Midbrain (tissue), 1 donor: ENCODE measurements at places on chromosomes 11 and 22.

GRCh38 chr11:94734563-94735275 is 33.4 kb upstream of the AMOTL1 start:
- no peak for DNase-seq

- DNase-seq: no peak
These were observed 53.7 kb upstream of the EP300 start for GRCh38 chr22:41038732-41039131.

- no peak for DNase-seq
These were observed 332.5 kb upstream of the NCAM1 start for GRCh38 chr11:112628676-112629075.

- DNase-seq: peak; percentile 28
These were observed 18.8 kb downstream of the PRPF19 start for GRCh38 chr11:60887556-60887955.

DNA sequence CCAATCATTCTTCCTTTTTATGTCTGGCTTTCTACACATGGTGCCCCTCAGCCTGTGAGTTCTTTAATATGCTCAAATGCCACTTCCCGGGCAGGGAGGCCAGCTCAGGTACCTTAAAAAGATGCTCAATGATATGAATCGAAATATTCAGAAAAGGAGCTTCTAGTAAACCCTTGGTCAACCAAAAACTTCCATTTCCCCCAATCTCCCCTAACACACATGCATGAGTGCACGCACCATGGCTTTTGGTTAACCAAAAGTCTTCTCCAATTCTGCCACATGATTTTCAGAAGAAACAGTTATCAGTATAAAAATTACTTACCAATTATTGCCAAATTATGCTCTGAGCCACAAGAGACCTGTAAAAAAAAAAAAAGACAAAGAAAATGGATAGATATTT is 135.0 kb downstream of the SERGEF start:
- no peak for DNase-seq

DNA sequence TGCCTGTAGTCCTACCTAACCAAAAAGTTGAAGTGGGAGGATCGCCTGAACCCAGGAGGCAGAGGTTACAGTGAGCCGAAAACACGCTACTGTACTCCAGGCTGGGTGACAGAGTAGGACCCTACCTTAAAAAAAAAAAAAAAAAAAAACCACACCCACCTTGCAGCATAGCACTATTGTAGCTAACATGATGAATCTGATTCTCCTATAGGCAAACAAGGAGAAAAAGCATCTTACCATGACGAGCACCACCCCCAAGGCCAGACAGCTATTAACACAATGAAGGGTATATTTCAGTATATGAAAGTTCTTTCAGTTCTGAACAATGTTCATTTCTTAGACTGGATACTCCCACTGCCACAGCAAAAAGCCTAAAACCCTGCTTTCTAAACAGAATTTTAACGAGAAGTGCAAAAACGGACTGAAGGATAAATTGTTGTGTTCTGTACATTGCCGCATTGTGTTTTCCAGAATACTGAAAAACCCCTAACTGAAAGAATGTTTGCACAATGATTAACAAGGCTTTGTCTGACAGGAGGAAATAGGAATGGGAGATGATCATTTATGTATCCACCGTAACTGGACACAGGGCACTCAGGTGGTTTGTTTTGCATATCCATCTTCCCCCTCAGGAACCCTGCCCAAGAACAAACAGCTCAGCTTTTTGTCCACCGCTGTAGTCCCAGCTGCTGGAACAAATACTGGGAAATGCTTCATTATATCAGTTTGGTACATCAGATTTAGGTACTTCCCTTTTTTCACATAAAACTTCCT is 8.9 kb downstream of the PISD start:
- DNase-seq: no peak

DNA sequence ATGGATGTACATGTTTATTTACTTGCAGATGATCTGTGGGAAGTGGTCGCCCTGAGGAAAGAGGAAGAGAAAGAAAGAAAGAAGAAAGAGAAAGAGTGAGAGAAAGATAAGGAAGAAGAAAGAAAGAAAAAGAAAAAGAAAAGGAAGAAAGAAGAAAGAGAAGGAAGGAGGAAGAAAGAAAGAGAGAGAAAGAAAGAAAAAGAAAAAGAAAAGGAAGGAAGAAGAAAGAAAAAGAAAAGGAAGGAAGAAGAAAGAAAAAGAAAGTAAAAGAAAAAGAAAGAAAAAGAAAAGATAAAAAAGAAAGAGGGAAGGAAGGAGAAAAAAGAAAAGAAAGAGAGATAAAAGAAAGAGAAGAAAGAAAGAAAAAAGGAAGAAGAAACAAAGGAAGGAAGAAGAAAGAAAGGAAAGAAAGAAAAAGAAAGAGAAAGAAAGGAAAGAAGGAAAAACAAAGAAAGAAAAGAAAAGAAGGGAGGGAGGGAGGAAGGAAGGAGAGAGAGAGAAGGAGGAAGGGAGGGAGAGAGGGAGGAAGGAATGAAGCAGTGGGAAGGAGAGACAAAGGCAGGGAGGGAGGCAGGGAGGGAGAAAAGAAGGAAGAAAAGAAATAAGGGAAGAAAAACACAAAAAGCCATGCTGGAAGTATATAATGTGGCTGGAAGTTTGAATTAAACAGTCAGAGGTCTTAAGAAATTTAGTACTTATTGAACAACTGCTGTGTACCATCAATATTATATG is 976.6 kb downstream of the FAM181B start:
- no peak for DNase-seq

- DNase-seq: no peak
These were observed 81.9 kb upstream of the CRTAM start for GRCh38 chr11:122756417-122756816.

GRCh38 chr11:416757-417621 is 2.2 kb upstream of the SIGIRR start:
- no peak for DNase-seq

DNA sequence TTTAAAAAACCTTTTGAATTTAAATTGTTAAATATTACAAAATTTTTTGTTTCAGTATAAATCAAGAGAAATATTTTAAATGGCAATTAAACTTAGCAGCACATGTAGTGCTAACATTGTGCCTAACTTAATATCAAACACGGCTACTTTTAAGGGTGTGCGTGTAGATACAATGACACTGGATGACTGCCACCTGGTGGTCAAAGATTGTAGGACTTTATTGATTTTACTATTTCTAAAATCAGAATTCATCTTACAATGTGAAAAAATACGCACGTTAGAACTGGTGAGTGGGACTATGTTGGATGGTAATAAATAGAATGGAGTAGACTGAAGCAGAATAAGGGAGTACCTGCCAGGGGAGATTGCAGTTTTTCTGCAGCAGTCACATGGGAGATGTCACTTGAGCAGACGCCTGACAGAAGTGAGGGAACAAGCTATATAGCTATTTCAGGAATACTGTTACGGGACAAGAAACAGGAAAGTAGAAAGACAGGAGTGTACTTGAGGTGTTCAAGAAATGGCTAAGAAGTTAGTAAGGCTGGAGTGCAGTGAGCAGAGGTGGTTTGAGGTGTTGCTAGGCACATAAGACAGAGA is 52.9 kb downstream of the UVRAG start:
- peak; percentile 59 for DNase-seq

DNA sequence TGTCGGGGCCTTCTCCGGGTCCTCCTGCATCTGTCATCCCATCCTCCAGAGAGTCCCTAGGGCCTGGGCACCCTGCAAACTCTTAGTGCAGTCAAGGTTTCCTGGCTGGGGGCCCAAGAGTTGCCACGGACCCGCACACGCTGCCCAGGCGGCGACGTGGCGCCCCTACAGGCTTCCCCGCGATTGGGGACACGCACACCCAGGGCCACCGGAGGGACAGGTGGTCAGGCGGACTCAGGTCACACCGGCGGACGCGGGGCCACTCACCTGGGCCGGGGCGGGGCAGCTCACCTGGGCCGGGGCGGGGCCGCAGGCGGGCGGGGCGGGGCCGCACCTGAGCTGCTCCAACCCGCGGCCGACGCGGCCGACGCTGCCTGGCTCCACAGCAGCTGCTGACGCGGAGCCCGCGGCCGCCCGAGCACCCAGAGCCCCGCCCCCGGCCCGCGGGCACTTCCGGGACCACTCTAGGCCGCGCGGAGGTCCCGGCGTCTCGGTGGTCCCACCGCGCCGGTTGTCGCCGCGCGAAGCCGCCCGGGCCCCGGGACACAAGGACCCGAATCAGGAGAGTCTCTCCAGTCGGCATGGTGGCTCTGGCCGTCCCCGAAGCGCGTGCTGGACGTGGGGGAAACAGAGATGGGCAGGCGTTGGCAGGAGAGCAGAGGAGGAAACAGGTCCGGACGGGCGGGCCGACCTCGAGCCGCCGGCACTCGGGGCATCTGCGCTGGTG is at the start of gene ZNF70:
TSS of gene ZNF70 (minus strand) at position 399 of the 727 bp plus-strand sequence. CDS start 5,972 bp downstream, outside the sequence.
- peak; percentile 78 for DNase-seq

- DNase-seq: no peak
These were observed 102.7 kb upstream of the MTNR1B start for GRCh38 chr11:92866679-92867282.

- peak; percentile 87 for DNase-seq
These were observed 121.3 kb downstream of the NECTIN1 start for GRCh38 chr11:119607726-119608125.

DNA sequence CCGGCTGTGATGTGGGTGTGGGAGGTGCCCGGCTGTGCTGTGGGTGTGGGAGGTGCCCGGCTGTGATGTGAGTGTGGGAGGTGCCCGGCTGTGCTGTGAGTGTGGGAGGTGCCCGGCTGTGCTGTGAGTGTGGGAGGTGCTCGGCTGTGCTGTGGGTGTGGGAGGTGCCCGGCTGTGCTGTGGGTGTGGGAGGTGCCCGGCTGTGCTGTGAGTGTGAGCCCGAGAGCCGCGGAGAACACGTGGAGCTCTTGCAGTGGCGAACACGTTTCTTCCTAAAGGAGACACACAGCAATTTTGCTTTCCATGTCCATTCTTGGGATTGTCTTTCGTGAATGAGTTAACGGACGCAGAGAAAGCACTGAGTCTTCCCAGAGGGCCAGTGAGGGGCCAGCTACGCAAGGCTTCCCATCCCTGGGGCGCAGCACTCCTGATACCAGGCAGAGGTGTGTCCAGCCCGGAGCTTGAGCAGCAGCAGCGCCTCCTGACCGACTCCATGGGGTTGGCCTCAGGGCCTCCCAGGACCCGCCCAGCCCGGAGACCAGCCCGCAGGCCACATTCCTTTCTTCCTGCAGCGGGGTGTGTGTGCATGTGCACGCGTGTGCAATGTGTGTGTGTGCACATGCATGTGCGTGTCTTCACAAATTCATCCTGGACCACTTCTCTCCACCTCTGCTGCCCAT is 245.0 kb upstream of the B3GAT1 start:
- DNase-seq: no peak

- DNase-seq: no peak
These were observed 90.5 kb upstream of the XKR3 start for GRCh38 chr22:16915701-16916100.

- no peak for DNase-seq
These were observed 23.0 kb downstream of the OTOG start for GRCh38 chr11:17570034-17570433.

DNA sequence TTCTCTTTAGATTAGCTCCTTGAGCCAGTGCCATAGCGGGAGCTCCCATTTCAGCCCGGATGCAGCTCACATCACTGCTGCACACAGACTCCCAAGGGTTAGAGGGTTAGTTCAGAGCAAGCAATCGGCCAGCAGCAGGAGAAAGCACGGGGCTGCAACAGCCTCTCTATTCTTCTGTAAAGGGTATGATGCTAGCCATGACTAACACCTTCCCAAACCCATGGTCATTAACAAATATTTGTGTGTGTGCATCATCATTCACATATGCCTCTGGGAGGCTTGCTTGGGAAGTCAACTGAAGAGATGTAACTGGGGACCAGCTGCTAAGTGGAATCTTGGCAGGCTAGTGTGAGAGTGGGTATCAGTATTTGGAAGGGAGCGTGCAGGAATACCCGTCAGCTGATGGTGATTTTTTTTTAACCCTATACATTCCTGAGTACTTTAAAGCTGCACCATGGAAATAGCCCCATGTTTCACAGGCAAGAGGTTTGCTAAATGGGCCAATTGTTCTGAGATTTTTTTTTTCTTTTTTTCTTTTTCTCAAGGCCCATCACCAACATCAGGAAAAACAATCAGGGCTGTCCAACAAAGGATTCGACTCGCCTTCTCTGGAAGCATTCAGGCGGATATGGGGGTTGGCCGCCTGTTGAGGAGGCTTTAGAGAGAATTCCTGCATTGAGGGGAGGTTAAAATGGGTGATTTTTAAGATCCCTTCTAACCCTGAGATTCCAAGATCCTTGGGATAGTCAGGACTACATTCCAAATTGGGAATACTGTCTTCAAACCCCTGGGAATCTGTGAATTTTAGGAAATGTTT is 33.2 kb upstream of the CCDC89 start:
- DNase-seq: peak; percentile 80

- no peak for DNase-seq
These were observed 100.1 kb downstream of the KCNQ1OT1 start for GRCh38 chr11:2599561-2600189.

DNA sequence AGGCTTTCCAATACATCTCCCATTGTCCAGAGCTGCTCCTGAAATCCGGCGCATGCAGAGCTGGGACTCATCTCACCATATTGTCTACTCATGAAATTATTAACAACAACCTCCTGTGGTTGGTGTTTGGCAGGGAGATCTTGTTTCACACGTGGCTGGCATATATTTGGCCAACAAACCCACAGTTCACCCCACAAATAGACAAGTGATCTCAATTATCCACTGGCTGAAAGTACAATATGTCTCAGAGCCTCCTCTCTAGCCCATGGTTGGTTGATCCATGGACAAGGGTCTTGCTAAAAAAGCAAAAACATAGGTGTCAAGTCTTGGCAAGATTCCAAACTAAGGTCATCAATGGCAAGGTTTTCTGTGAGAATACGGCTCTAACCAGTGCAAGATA is 386.9 kb downstream of the ETS1 start:
- DNase-seq: no peak

- no peak for DNase-seq
These were observed 23.9 kb upstream of the ACR start for GRCh38 chr22:50714150-50714549.

- DNase-seq: no peak
These were observed 21.2 kb downstream of the TTC28 start for GRCh38 chr22:28658448-28658847.

- DNase-seq: no peak
These were observed 1.1 kb downstream of the ZBTB44 start for GRCh38 chr11:130313383-130314183.

- DNase-seq: no peak
These were observed 11.1 kb upstream of the PHLDA2 start for GRCh38 chr11:2940147-2940920.

DNA sequence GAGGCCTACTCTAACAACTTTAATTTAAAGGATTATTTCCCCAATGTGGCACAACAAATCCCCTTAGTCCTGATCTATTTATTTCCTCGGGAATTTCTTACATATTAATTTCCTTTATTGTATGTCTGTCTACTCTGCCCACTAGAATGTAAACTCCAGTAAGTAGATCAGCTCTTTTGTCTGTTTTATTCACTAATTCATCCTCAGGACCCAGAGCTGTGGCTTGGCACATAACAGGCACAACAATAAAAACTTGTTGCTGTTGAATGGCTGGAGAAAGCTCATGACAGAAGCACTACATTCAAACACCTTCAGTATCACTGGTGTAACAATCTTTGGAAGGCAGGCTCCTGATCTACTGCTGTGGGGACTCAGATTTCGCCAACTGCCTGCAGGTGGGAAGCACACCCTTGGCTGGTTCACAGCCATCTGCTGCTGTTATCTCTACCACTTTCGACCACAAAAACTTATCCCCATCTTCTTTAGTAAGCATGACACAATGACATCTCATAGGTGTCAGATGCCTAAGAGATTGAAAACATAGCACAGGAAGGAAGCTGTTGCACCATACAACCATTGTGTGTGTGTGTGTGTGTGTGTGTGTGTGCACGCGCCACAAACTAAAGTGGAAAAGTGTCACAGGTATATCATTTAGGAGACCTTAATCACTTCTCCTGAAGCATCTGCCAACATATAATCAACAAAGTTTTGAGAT is 11.9 kb downstream of the HIRA start:
- no peak for DNase-seq

- no peak for DNase-seq
These were observed 310.8 kb upstream of the PITPNB start for GRCh38 chr22:28229566-28230485.
